ENCODE measurements at places on chromosomes 12 and 14. TPM values are rescaled to one million over a fixed set of nuclear protein-coding genes. Genes with fewer than 3 reads are reported as not detected.

GRCh38 chr14:43651185-43651787, 855.8 kb downstream of the FSCB start:
- no peak for DNase-seq

DNA sequence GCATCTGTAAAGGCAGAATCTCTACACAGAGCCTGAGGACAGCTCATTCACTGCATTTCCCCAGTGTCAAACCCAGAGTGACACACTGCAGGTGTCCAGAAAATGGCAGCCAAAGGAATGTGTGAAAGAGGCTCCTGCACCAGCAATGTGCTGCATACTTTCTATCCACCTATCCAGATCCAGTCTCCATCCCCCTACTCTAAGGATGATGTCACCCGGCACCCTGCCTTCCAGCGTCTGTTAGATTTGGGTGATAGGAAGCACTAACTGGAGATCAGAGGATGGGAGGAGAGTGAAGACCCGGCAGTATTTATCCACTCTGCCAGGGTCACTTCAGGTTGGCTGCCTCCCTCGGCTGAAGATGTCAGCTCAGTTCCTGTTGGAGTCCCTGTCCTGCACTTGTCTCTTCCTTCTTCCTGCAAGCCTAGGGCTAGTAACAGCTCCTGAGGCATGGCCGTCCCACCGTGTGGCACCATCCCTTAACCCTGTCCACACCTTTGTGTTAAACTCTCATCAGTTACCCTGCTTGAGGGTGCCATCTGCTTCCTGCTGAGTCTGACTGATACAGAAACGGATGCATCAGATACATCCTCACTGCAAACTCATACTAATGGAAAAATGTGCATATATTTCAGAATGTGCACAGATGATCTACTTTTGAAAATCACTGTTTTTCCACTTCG, 13.0 kb upstream of the GPR68 start:
- no peak for DNase-seq

DNA sequence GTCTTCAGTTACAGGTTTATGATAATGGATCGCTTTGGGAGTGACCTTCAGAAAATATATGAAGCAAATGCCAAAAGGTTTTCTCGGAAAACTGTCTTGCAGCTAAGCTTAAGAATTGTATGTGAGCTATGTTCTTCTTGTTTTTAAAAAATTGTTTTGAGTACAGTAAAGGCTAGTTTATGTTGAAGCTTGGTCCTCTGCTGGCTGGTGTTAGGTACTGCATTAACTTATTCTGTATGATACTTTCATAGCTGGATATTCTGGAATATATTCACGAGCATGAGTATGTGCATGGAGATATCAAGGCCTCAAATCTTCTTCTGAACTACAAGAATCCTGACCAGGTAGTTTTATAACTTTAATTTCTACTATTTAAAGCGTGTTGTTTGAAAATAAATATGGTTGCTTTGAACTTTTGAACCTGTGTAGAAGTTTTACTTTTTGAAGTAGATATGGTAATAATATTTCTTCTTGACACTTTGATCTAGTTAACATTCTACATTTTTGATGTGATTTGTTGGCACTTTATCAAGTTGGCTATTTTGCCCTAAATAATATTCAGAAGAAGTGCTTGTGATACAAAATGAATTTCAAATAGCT, 55.7 kb downstream of the VRK1 start:
- no peak for DNase-seq

DNA sequence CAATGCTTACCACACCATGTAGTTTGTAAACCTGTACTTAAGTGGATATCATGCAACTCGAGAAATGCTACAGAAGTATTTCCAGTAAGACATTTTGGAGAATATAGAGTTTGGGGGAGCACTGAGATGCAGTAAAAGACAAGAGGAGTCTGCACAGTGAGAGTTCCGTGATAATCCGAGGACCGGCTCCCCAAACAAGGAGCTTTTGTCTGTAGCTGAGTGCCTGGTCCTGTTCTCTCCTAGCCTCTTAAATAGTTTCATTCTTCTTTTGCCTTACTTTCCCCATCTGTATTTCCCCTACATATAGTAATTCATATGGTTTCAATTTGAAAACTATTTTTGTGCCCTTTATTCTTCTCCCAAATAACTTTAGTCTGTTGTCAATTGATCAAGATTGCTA, 364.1 kb downstream of the EGLN3 start:
- no peak for DNase-seq

GRCh38 chr14:22689199-22689598, 45.0 kb upstream of the OR6J1 start:
- no peak for DNase-seq

GRCh38 chr14:65791191-65791981, 378.9 kb downstream of the FUT8 start:
- no peak for DNase-seq

GRCh38 chr14:57847706-57848105, 18.2 kb downstream of the SLC35F4 start:
- DNase-seq = no peak

The POTEM gene
- polyA plus RNA-seq = not detected

The REM2 gene
- 1.0 TPM for polyA plus RNA-seq
